ENCODE measurements at places on chromosomes 12 and 14. TPM values are rescaled to one million over a fixed set of nuclear protein-coding genes. Genes with fewer than 3 reads are reported as not detected.

GPR84 gene
- total RNA-seq = not detected

GRCh38 chr12:2581293-2582045, 213.3 kb upstream of the FKBP4 start:
- no peak for DNase-seq

GRCh38 chr12:1642513-1642912, 13.5 kb downstream of the WNT5B start:
- DNase-seq = no peak

DNA sequence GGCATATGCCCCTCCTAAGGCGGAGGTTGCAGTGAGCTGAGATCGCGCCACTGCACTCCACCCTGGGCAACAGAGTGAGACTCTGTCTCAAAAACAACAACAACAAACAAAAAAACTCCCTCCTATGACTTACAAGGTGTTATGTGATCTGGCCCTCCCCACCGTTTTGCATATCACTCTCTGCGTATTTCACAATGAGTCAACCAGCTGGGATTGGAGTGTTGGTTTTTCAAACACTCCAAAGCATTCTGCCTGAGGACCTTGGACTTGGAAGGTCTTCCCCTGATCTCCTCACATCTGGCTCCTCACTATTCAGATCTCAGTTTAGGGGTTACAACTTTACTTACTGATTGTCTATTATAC, 14.0 kb downstream of the MANSC1 start:
- DNase-seq = no peak

GRCh38 chr14:89420502-89420901, 3.5 kb upstream of the FOXN3 start:
- DNase-seq = no peak

DNA sequence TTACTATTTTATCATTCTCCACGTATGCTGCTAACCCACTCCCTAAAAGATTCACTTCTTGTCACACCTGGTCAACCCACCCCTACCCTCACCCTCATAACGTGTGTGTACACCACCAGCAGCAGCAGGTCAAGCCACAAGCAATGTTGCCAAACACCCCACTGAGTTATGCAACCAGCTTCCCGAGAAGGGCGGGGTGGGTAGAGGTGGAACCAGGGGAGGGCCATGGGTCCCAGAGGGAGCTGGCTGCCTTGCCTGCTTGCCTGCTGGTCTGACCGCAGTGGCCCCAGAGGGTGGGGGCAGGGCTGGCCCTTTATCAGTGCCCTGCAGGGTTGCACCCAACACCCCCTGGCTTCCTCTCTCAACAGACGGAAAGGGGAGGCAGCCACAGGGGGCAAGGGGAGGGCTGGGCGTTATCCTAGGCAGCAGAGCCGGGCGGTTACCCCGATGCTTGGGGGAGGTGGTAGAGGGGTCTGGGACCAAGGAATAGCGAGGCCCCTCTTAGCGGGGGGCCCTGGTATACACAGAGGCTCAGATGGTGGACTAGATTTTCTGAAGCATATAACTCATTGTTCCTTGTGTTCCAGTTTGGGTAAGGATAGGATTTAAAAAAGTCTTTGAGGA, 3.5 kb upstream of the NFE2 start:
- no peak for DNase-seq

GRCh38 chr12:116662612-116663144, 75.2 kb downstream of the SPRING1 start:
- DNase-seq = peak; percentile 80

DNA sequence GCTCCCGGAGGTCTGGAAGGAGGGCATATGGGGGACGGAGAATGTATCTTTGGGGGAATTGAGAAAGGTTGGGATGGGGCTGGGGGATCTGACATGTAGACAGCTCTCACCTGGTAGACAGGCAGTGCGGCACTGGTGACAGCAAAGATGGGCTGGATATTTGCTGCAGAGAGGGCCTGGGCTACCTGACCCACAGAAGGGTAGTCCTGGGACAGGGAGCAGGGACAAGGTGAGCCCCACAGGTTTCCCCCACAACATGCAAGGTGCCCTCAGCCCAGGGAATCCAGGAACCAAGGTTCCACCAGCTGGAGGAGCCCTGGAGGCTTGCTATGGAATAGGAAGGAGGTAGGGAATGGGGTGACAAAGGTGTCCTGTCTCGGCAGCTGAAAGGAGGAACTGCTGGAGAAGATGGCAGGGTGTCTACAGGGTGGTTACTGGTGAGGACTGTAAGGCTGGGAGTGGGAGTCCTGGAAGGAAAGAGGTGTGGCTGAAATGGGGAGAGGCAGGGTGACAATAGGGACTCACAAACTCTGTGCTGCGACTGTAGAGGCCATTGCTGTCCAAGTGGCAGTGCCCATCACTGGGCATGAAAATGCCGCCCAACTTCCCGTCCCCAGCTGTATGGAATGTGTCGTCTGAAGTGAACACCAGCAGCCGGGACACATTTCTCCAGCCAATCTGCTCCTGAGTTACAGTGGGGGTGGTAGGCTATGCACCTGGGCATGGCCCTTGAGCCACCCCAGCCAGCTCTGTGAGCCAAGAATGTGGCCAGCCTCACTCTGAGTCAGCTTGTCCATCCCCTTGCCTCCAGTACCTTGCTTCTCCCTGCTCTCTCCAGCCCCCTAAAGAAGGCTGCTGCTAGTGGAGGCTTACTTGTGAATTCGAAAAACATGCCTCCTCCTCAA, 11.3 kb downstream of the ITGB7 start:
- DNase-seq = no peak

GRCh38 chr14:95217391-95217900, 60.1 kb upstream of the DICER1 start:
- DNase-seq = no peak

- no peak for DNase-seq
Measured at GRCh38 chr12:125988545-125988944, 923.3 kb downstream of the AACS start.

GRCh38 chr12:12628013-12628412, 16.3 kb downstream of the CREBL2 start:
- DNase-seq = no peak

DNA sequence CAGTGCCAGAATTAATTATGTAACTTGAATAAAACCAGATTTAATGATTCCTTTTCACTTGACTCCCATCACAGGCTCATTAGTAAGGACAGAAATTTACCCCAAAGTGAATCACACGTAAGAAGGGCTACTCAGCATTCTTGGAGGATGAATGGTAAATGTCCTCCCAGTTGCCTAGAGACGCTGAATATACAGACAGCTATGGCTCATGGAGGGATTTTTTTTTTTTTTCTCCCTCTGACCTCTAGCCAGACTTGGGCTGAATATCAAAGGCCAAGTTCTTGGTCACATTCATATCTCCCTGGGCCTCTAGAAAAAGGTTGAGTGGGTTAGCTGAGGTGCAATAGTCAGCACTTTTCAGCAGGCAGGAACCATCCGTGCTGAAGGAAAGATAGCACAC, 77.5 kb downstream of the PHLDA1 start:
- no peak for DNase-seq

GRCh38 chr12:32083489-32083888, 23.2 kb upstream of the BICD1 start:
- DNase-seq = no peak

DNA sequence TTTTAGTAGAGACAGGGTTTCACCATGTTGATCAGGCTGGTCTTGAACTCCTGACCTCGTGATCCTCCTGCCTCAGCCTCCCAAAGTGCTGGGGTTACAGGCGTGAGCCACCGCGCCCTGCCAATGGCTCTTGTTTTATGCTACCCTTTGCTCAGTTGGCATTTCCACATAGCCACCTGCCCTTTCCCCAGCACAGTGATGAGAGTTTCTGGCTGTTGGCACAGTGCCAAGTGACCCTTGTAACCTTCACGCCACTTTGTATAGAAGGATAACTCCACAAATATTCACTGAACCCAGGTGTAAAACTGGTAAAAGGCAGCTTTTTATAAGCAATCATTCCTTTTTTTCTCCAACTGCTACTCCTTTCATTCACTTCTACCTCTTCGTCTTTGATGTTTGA, 18.5 kb upstream of the CCDC175 start:
- DNase-seq = no peak

BDKRB1 gene
- not detected for total RNA-seq

- DNase-seq = no peak
Measured at GRCh38 chr14:97802430-97803373, 1005.5 kb downstream of the VRK1 start.

- DNase-seq = no peak
Measured at GRCh38 chr12:50242751-50243191, 40.5 kb downstream of the LIMA1 start.

TMEM132D gene
- 1.0 TPM for total RNA-seq

- DNase-seq = no peak
Measured at GRCh38 chr12:48972213-48972951, 847 bp upstream of the WNT10B start.

- DNase-seq = peak; percentile 39
Measured at GRCh38 chr14:89813617-89814031, 140.9 kb downstream of the EFCAB11 start.

Measured in neural progenitor cell (in vitro differentiated cells).